HFFc6 (cell line): ENCODE measurements at places on chromosomes 7 and 10.

- peak overlapping the region; percentile 97 for H3K27ac ChIP-seq
- H3K27me3 ChIP-seq: peaks cover 1% of the 10 kb centered on the region; the same call in 1 of the 2 replicates
- H3K36me3 ChIP-seq: peaks cover 17% of the 10 kb centered on the region
- peaks cover 54% of the 10 kb centered on the region for H3K4me1 ChIP-seq
Observed at GRCh38 chr7:39951226-39952194, 1.5 kb downstream of the CDK13 start.

DNA sequence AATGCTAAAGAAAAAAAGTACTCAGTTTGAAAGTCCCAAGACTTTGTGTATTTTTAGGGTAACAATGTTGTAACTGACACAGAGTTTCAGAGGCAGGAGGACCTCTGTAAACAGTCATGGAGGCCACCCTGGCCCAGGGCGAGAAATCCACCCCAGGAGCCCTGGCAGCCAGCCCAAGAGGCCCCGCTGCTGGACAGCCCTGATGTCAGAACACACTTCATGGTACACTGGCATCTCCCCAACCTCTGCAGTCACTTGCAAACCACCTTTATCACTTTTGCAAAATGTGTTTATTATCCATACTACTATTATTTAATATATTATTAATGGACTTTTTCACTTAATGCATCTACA, 30.2 kb downstream of the C10orf143 start:
- no peak for DNase-seq
- no peaks in the 10 kb centered on the region for H3K4me1 ChIP-seq
- H3K27me3 ChIP-seq: no peaks in the 10 kb centered on the region; the same call in 1 of the 2 replicates
- H3K4me3 ChIP-seq: no peak overlapping the region

GRCh38 chr10:30155401-30155800, 96.0 kb upstream of the JCAD start:
- H3K27me3 ChIP-seq: peaks cover 9% of the 10 kb centered on the region
- DNase-seq: no peak
- H3K4me3 ChIP-seq: no peak overlapping the region
- H3K27ac ChIP-seq: no peak overlapping the region
- peaks cover 7% of the 10 kb centered on the region; the same call in 1 of the 2 replicates for H3K36me3 ChIP-seq
- peaks cover 33% of the 10 kb centered on the region for H3K4me1 ChIP-seq

DNA sequence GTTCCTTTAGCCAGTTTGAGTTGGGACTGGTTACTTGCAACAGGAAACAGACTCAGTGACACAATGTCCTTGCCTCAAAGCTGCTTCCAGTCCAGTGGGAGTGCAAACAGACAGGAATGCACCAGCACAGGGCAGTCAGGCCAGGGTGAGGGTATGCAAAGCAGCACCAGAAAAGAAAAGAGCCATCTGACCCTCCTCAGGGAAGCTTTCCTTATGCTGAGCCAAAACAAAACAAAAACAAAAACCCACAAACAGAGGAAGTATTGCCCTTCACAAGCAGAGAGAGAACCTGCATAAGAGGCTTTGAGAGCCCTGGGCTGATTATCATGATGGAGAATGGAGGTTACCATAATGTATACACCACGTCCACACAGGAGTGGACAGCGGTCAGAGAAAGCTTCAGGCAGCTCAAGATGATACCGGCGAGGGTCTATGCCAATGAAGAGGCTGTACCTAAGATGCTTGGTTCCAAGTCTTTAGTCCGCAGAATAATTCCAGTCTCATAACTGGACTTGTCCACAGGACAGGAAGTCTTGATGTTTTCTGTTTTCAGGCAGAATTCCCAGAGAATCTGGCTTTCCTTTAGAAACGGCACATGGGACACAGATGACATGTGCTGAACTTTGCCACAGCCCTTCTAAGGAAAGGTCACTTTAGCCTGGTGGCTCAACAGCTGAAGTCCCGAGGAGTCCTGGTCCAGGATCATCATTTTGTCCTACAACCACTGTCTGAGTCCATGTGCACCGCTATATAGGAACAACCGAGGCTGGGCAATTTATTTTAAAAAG, 263.3 kb downstream of the TNS3 start:
- H3K27me3 ChIP-seq: peaks cover 7% of the 10 kb centered on the region
- H3K4me3 ChIP-seq: no peak overlapping the region
- peaks cover 58% of the 10 kb centered on the region for H3K36me3 ChIP-seq
- H3K4me1 ChIP-seq: peaks cover 38% of the 10 kb centered on the region

GRCh38 chr10:62637249-62638061, 167.1 kb upstream of the ADO start:
- H3K27me3 ChIP-seq: peaks cover 2% of the 10 kb centered on the region
- DNase-seq: peak; percentile 47
- H3K4me1 ChIP-seq: peaks cover 17% of the 10 kb centered on the region
- no peak overlapping the region for H3K27ac ChIP-seq

- H3K27ac ChIP-seq: peak overlapping the region; percentile 96
- H3K27me3 ChIP-seq: no peaks in the 10 kb centered on the region; the same call in 1 of the 2 replicates
- H3K4me1 ChIP-seq: peaks cover 53% of the 10 kb centered on the region
- peak overlapping the region; percentile 98 for H3K4me3 ChIP-seq
Observed at GRCh38 chr10:5449227-5449626, 36.9 kb downstream of the NET1 start.

GRCh38 chr7:74657692-74658177, at the start of gene GTF2I:
GTF2I (plus strand) TSS chr7:74657718; CDS start chr7:74689129, 31,411 bp downstream.
- peaks cover 11% of the 10 kb centered on the region for H3K36me3 ChIP-seq
- no peaks in the 10 kb centered on the region for H3K27me3 ChIP-seq
- peaks cover 50% of the 10 kb centered on the region for H3K4me1 ChIP-seq
- H3K4me3 ChIP-seq: peak within 1 kb of the TSS; percentile 92
- H3K27ac ChIP-seq: peak within 1 kb of the TSS; percentile 86

DNA sequence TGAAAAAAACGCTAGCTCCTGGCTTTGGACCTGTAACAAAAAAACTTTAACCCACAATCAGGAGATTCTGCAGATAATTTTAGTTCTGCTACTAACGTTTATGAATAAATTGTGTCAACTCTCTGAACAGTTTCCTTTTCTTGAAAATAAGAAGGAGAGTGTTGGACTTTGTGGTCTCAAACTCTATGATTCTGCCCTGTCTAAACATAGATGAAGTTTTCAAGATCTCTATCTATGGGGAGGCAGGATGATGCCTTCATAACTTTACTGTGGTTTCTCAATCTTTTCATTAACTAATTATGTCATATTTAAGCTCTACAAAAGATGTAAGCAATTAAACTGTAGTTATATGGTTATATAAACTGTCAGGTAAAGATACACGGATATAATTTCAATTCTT, 162.0 kb downstream of the REEP3 start:
- no peak overlapping the region for H3K27ac ChIP-seq
- H3K4me3 ChIP-seq: no peak overlapping the region
- DNase-seq: no peak
- H3K36me3 ChIP-seq: no peaks in the 10 kb centered on the region
- H3K4me1 ChIP-seq: peaks cover 23% of the 10 kb centered on the region

- H3K27ac ChIP-seq: no peak overlapping the region
- no peaks in the 10 kb centered on the region for H3K36me3 ChIP-seq
- H3K27me3 ChIP-seq: no peaks in the 10 kb centered on the region; the same call in 1 of the 2 replicates
- no peaks in the 10 kb centered on the region for H3K4me1 ChIP-seq
- no peak for DNase-seq
- H3K4me3 ChIP-seq: no peak overlapping the region
Observed at GRCh38 chr7:141874787-141875186, 33.5 kb upstream of the PRSS37 start.

DNA sequence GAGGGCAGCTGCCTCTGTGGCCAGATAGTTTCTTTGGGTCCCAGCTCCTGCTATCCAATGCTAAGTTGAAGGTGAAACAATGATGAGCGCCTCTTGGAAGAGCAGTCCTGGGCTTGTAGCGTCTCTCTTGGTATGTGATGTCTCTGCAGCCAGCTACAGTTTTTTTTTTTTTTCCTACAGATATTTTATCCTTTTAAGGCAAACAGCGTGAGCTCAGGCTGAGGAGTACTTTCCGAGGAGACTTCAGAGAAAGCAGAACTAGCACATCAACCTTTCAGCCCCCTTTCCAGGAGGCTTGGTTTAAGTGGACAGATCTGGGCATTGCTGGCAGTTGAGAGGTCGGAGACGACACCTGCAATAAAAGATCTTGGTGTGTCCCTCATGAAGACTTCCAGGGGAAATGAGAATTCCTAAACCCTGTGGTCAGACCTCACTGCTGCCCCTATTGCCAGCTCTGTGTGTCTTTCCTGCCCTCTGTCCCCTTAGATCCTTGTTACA, 9.1 kb downstream of the PRKG1 start:
- no peak overlapping the region for H3K4me3 ChIP-seq
- H3K36me3 ChIP-seq: no peaks in the 10 kb centered on the region
- peaks cover 3% of the 10 kb centered on the region; the same call in 1 of the 2 replicates for H3K27me3 ChIP-seq
- no peak for DNase-seq
- H3K27ac ChIP-seq: no peak overlapping the region

DNA sequence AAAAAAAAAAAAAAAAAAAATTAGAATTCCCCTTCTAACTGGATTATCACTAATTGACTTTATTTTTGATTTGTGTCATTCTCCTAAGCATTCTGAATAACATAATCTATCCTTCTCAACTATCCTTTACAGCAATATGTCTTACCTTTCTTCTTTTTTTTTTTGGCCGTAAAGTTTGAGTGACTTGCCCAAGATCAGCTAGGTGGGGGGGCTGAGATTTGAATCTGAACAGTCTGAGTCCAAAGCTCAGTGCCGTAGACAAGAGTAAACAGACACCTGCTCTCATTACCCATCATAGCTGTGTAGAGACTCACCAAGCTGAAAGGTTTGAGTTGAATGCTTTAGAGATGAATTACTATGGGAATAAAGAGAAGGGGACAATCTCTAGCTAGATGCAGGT, 192.1 kb downstream of the SORCS1 start:
- H3K36me3 ChIP-seq: 0 out of 2 replicates have a peak, but pooled peaks cover 4% of the 10 kb centered on the region
- H3K4me1 ChIP-seq: no peaks in the 10 kb centered on the region
- no peaks in the 10 kb centered on the region; the same call in 1 of the 2 replicates for H3K27me3 ChIP-seq
- H3K27ac ChIP-seq: no peak overlapping the region
- H3K4me3 ChIP-seq: no peak overlapping the region

DNA sequence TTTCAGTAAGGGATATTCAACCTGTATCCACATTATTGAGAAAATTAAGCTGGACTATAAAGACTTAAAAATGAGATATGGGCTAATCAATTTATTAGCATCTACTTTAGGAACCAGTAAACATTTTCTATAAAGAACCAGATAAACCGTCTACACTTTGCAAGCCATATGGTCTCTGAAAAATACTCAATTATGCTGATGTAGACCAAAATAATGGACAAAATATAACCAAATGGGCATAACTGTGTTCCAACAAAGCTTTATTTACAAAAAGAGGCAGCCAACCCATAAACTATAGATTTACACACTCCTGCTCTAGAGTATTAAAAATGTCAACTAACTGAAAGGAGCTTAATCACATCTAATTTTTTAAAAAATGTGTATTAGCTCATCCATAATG, 42.3 kb downstream of the TNPO3 start:
- H3K4me3 ChIP-seq: no peak overlapping the region
- peaks cover 5% of the 10 kb centered on the region; the same call in 1 of the 2 replicates for H3K4me1 ChIP-seq
- H3K27me3 ChIP-seq: no peaks in the 10 kb centered on the region
- DNase-seq: no peak
- H3K36me3 ChIP-seq: peaks cover 26% of the 10 kb centered on the region

DNA sequence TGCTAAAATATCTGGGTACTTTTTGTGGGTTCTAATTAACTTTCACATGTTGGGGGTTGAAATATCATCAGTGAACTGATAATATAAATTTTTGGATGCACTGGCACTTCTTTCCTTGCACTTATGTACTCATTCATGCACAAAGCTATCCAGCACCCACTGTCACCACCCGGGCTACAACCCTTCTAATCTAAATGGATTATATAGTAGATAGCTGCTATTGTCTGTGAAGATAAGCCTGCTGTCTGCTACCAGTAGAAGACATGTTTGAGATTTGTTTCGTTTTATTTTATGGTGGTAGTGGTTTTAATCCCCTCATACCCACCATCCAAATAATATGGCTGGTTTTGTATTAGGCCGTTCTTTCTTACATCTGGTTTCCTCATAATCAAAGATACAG, 353.5 kb upstream of the LRGUK start:
- peaks cover 16% of the 10 kb centered on the region for H3K4me1 ChIP-seq
- no peaks in the 10 kb centered on the region for H3K36me3 ChIP-seq
- no peaks in the 10 kb centered on the region for H3K27me3 ChIP-seq
- no peak overlapping the region for H3K4me3 ChIP-seq
- DNase-seq: no peak

DNA sequence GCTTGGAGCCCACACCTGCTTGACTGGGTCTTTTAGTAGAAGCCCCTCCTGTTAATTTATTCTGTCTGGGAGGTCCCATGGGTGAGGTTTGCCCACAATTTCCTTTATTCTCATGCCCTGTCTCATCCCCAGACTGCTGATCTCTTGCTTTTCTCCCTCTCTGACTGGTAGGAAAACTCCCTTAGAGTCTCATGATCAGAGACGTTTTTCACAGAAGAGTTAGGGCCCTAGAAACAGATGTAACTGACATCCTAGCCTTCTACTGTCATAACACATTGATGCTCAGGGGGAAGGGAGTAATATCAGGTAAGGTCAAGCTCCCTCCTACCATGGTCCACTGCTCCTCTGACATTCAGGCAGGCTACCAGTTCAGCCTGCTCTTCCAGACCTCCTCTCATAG, 43.7 kb upstream of the WASL start:
- H3K36me3 ChIP-seq: no peaks in the 10 kb centered on the region
- no peaks in the 10 kb centered on the region; the same call in 1 of the 2 replicates for H3K4me1 ChIP-seq
- no peaks in the 10 kb centered on the region for H3K27me3 ChIP-seq
- no peak for DNase-seq
- H3K27ac ChIP-seq: no peak overlapping the region
- no peak overlapping the region for H3K4me3 ChIP-seq

DNA sequence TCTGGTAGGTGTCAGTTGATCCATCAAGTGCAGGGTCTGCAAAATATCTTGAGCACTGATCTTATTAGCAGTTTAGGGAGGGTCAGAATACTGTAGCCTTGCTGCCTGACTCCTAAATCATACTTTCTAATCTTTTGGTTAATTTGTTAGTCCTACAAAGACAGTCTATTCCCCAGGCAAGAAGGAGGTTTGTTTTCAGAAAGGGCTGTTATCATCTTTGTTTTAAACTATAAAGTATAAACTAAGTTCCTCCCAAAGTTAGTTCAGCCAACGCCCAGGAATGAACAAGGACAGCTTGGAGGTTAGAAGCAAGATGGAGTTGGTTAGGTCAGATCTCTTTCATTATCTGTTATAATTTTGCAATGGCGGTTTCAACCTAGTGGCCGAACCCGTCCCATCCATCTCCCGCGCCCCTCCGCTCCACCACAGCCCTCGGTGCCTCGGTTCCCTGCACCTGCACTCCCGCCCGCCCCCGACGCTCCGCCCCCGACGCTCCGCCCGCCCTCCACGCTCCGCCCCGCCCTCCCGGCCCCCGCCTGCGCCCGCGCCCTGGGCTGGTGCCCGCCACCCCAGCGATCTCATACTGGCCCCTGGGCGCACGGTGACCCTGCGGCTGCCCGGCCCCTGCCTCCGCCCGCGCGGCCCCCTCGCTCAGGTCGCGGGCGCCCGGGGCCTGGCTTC, at the start of gene ADCK2:
TSS of gene ADCK2 (plus strand) at position 564 of the 681 bp plus-strand sequence. CDS start 386 bp downstream, outside the sequence.
- H3K4me3 ChIP-seq: peak within 1 kb of the TSS; percentile 87
- peaks cover 29% of the 10 kb centered on the region for H3K4me1 ChIP-seq
- H3K27ac ChIP-seq: peak within 1 kb of the TSS; percentile 14; the same call in 1 of the 2 replicates
- H3K27me3 ChIP-seq: no peaks in the 10 kb centered on the region; the same call in 1 of the 2 replicates
- no peak for DNase-seq
